ENCODE measurements at places on chromosomes 12 and 14. TPM values are rescaled to one million over a fixed set of nuclear protein-coding genes. Genes with fewer than 3 reads are reported as not detected.

Gene NUDT14
- polyA plus RNA-seq = 9.9 TPM

GRCh38 chr14:38868399-38869290, 234.4 kb downstream of the SEC23A start:
- H3K4me3 ChIP-seq = no peak overlapping the region
- H3K4me1 ChIP-seq = peaks cover 2% of the 10 kb centered on the region
- H3K27me3 ChIP-seq = no peaks in the 10 kb centered on the region
- no peaks in the 10 kb centered on the region for H3K36me3 ChIP-seq
- no peak overlapping the region for H3K27ac ChIP-seq

Gene CCDC38
- not detected for polyA plus RNA-seq

DNA sequence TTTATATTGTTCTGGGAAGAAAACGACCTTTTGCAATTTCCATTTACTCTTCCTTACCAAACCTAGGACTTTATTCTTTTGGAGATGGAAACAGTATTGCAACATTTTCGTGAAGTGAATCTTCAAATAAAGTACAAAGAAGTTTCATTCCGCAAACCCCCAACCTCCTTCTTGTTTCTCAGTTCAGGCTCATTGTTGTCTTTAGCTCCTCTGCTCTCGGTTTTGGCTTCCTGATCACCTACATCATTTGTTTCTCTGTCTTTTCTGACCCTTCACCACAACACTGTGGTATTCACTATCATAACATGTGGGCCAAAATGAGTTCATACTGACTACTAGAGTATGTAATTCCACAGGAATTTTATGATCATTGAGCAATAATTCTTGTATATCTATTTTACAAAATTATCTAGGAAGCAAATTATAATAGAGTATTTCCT, 266.8 kb downstream of the ADAMTS20 start:
- H3K4me3 ChIP-seq = no peak overlapping the region
- no peaks in the 10 kb centered on the region for H3K4me1 ChIP-seq
- H3K27me3 ChIP-seq = no peaks in the 10 kb centered on the region
- H3K36me3 ChIP-seq = no peaks in the 10 kb centered on the region
- H3K27ac ChIP-seq = no peak overlapping the region

Gene SLC15A5
- not detected for polyA plus RNA-seq

- H3K4me3 ChIP-seq = no peak overlapping the region
- no peaks in the 10 kb centered on the region for H3K27me3 ChIP-seq
- H3K27ac ChIP-seq = no peak overlapping the region
- H3K36me3 ChIP-seq = no peaks in the 10 kb centered on the region
- no peaks in the 10 kb centered on the region for H3K4me1 ChIP-seq
- no peak for DNase-seq
These were observed 88.9 kb upstream of the SOX5 start for GRCh38 chr12:24038211-24038997.

Gene VDR
- polyA plus RNA-seq = 0.44 TPM

DNA sequence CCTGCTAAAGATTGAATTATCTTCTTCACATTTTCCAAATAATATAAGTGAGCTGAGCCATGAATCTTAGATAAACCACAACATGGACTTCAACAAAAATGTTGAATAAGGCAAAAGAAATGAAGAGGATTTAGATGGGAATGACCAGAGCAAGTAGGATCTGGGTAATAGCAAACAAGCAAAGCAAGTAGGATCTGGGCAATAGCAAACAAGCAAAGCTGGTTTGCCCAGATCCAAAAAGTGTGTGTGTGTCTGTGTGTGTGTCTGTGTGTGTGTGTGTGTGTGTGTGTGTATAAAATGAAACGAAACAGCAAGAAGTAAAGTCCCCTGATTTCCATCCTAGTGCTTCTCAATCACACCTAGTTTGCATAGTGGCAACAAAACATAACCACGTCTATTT, 549.1 kb downstream of the RERGL start:
- H3K36me3 ChIP-seq = no peaks in the 10 kb centered on the region
- DNase-seq = no peak
- H3K4me3 ChIP-seq = no peak overlapping the region
- no peak overlapping the region for H3K27ac ChIP-seq
- no peaks in the 10 kb centered on the region for H3K27me3 ChIP-seq

DNA sequence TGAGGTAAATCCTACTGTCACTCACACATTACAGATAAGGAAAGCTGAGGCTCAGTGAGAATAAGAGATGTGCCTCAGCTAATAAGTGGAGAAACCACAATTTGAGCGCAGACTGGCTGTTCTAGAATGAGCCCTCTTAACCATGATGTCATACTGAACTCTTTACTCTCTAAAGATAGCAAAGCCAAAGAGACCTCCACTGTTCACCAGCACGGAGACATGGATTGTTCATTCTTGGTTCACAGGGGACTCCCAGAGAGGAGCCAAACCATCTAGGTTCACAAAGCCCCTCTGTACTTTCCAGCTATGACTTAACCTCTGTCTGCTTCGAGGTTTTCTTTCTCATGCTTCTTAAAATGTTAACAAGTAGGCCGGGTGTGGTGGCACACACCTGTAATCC, 32.7 kb upstream of the YARS2 start:
- peaks cover 17% of the 10 kb centered on the region for H3K27me3 ChIP-seq
- H3K4me3 ChIP-seq = no peak overlapping the region
- H3K27ac ChIP-seq = no peak overlapping the region
- no peaks in the 10 kb centered on the region for H3K4me1 ChIP-seq
- no peaks in the 10 kb centered on the region for H3K36me3 ChIP-seq

DNA sequence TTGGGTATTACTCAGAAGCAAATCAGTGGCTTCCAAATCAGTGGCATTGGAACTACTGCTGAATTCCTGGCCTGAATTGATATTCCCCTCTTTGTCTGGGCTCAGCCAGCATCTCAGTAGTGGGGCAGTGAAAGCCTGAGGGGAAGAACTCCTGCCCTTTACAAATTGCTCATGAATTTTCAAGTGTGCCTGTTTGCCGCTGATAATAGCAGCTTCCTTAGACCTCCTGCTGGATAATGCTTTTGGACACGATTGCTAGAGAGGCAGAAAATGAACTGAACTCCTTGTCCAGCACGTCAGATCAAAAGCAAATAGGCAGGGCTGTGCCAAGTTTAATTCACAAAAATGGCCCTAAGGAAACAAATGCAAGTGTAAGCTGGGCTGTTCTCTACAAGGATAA, 91.3 kb upstream of the GZMB start:
- DNase-seq = no peak
- H3K4me1 ChIP-seq = no peaks in the 10 kb centered on the region
- peaks cover 12% of the 10 kb centered on the region for H3K27me3 ChIP-seq
- no peak overlapping the region for H3K27ac ChIP-seq
- H3K36me3 ChIP-seq = peaks cover 19% of the 10 kb centered on the region

- no peaks in the 10 kb centered on the region for H3K27me3 ChIP-seq
- peak overlapping the region; percentile 67 for H3K4me3 ChIP-seq
- H3K4me1 ChIP-seq = peaks cover 87% of the 10 kb centered on the region
- peak; percentile 76 for DNase-seq
- peak overlapping the region; percentile 90 for H3K27ac ChIP-seq
- no peaks in the 10 kb centered on the region for H3K36me3 ChIP-seq
These were observed 278.8 kb downstream of the ZFP36L1 start for GRCh38 chr14:68513838-68514607.

DNA sequence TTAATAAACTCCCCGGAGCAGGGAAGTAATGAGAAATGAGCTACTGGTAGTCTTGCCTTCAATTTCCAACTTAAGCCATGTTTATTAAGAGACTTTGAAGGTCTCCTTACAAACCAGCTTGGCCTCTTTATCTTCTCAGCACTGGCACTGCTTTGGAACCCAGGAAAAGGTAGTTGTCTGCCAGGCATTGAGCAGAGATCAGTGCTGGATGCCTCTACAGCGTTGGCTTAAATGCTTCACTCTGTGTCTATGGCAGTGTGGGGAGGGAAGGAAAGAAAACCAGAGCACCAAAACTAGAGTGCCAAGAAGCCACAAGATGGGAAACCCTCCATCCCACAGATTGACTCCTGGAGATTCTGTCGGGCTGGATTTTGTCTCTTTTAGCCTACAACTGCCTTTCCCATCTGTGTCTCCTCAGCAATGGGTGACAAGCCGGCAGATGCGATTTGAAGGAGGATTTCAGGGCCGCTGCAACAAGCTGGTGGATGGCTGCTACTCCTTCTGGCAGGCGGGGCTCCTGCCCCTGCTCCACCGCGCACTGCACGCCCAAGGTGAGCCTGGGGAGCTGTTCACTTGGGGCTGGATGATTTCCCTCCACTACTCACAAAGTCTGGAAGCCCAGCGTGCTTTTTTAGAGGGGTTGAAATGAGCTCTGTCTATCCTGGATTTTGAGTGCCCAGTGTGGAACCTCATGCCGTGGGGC, 57.3 kb downstream of the FNTB start:
- no peak overlapping the region for H3K4me3 ChIP-seq
- no peak overlapping the region for H3K27ac ChIP-seq
- no peaks in the 10 kb centered on the region for H3K27me3 ChIP-seq
- DNase-seq = no peak

DNA sequence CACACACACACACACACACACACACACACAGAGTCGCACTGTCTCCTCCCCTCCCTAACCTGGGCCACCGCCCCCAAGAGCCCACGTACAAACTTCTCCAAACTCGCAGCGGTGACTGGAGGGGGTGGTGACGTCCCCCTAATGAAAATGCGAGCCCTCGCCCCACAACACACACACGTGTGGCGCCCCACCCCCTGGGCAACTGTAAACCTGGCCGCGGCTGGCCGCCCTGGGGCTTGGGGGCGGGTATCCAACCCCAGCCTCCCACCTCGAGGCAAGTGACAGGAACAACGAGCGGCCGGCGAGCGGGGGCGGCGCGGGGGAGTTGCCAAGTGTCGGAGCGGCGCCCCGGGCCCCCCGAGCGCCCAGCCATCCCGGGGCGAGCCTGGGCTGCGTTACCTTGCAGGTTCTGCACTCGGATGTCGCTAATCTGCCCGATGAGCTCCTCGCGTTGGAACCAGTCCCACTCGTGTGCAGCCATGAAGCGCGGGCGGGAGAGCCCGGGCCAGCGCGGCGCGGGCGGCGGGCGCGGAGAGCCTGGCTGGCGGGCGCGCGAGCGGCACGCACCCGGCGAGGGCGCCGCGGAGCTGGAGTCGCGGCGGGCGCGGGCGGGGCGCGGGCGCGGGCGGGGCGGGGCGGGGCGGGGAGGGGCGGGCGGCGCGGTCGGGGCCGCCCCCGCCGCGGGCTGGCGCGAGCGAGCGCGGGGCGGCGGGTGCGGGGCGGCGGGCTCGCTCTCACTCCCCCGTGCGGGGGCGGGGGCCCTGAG, at the start of gene CLMN:
CLMN (minus strand) TSS at position 597 of the 766 bp plus-strand sequence; CDS start at position 481, 116 bp downstream.
- peak within 1 kb of the TSS; percentile 95 for H3K27ac ChIP-seq
- no peaks in the 10 kb centered on the region for H3K27me3 ChIP-seq
- peak within 1 kb of the TSS; percentile 90 for H3K4me3 ChIP-seq
- DNase-seq = peak; percentile 81

GRCh38 chr12:68477261-68477772, 133.4 kb upstream of the RAP1B start:
- no peak overlapping the region for H3K27ac ChIP-seq
- DNase-seq = no peak
- peaks cover 37% of the 10 kb centered on the region for H3K4me1 ChIP-seq
- no peaks in the 10 kb centered on the region for H3K27me3 ChIP-seq
- H3K36me3 ChIP-seq = no peaks in the 10 kb centered on the region

- peak overlapping the region; percentile 86 for H3K27ac ChIP-seq
- H3K4me1 ChIP-seq = peaks cover 27% of the 10 kb centered on the region
- peak; percentile 72 for DNase-seq
- H3K36me3 ChIP-seq = no peaks in the 10 kb centered on the region
- no peaks in the 10 kb centered on the region for H3K27me3 ChIP-seq
- H3K4me3 ChIP-seq = peak overlapping the region; percentile 88
These were observed 1.3 kb upstream of the NCOR2 start for GRCh38 chr12:124568431-124569374.

DNA sequence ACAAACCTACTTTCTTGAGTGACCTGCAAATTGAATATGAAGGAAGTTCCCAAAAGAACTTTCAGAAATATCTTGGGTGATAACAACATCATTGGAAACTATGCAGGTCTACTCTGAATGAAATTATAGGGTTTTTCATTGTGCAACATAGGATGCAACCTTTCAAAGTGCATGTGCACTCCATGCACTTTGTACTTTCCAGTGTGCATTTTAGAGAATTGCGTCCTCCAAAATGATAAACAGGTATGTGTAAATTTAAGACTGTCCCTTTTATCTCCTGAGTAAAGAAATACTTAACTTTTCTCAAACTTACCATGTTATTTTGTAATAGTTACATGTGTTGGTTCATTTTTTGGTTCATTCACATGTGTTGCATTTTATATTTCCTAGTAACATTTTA, 13.2 kb downstream of the SRSF5 start:
- H3K4me3 ChIP-seq = no peak overlapping the region
- no peak for DNase-seq
- peaks cover 28% of the 10 kb centered on the region for H3K4me1 ChIP-seq
- H3K36me3 ChIP-seq = peaks cover 26% of the 10 kb centered on the region
- H3K27ac ChIP-seq = no peak overlapping the region

DNA sequence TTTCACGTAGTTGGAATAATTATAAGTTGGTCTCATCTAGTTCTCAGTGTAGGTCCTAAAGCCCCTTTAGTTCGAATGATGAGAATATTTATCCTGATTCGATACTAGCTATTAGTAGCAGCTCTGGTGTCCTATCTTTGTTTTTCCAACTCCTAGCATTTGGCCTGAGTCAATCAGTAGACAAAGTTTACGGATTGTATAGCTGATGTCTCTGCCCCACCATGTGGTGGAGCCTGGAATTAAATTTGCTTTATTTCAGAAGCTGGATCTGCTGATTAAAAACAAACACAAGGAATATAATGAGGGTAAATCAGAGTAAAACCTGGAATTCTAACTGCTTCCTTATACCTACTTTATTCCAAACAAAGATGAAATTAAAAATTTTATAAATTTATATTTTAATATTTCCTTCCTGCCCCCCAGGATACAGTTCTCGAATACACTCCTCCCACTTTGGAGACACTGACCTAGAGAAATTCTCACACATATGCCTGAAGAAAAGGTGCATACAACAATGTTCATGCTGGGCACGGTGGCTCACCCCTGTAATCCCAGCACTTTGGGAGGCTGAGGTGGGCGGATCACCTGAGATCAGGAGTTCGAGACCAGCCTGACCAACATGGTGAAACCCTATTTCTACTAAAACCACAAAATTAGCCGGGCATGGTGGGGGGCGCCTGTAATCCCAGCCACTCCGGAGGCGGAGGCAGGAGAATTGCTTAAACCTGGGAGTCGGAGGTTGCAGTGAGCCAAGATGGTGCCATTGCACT, 7.6 kb upstream of the BRMS1L start:
- H3K4me1 ChIP-seq = no peaks in the 10 kb centered on the region
- H3K27me3 ChIP-seq = no peaks in the 10 kb centered on the region
- no peak overlapping the region for H3K4me3 ChIP-seq
- no peaks in the 10 kb centered on the region for H3K36me3 ChIP-seq
- no peak overlapping the region for H3K27ac ChIP-seq

GRCh38 chr12:104310751-104311633, 7.5 kb downstream of the EID3 start:
- H3K4me3 ChIP-seq = no peak overlapping the region
- H3K36me3 ChIP-seq = peaks cover 19% of the 10 kb centered on the region
- DNase-seq = no peak
- H3K4me1 ChIP-seq = peaks cover 3% of the 10 kb centered on the region

DNA sequence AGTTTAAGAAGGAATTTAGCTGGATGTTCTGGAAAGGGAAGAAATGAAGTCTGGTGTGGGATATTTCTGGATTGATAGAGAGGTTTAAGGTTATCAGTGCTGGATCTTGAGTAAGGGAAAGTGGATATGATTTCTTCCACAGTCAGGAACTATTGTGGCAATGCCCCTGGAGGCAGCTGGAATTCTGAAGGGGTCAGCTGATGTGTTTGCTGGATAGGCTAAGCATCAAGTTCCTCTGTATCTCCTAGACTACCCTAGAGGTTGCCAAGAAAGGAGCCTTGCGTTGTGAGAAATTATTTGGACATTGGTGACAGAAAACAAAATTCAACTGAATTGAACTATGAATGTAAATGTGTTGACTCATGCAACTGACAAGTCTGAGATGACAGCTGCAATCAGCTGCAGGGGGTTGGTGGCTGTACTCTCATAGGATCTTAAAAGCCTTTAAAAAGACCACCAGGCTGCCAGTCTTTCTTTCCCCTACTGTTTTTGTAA, 244.4 kb downstream of the ATXN7L3B start:
- H3K36me3 ChIP-seq = no peaks in the 10 kb centered on the region
- DNase-seq = no peak
- H3K27me3 ChIP-seq = no peaks in the 10 kb centered on the region
- no peaks in the 10 kb centered on the region for H3K4me1 ChIP-seq
